ENCODE measurements at places on chromosomes 6 and 20.

- no peak for DNase-seq
Measured at GRCh38 chr20:4086771-4087687, 71.7 kb upstream of the RNF24 start.

GRCh38 chr6:44268095-44268628 lies 2.1 kb upstream of the TMEM151B start:
- DNase-seq, result peak; percentile 52

DNA sequence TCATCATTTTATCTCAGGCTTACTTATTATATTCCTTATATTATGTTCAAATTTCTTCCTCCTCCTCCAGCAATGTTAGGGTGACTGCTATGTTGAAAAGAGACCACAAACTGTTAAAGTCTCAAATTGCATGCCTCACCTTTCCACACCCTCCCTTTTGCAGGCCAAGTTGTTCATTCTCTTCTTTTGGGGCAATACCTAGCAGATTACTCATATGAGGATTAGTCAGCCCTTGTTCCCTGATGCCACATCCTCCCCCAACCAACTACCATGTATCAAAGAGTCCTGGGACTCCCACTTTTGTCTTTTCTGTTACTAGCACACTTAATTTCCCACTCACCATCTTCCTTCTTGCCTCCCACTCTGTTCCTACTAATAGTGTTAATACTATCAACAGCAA lies 434.7 kb downstream of the BCKDHB start:
- DNase-seq, result peak; percentile 83

GRCh38 chr6:154909821-154910220 lies 85.3 kb upstream of the TIAM2 start:
- no peak for DNase-seq

DNA sequence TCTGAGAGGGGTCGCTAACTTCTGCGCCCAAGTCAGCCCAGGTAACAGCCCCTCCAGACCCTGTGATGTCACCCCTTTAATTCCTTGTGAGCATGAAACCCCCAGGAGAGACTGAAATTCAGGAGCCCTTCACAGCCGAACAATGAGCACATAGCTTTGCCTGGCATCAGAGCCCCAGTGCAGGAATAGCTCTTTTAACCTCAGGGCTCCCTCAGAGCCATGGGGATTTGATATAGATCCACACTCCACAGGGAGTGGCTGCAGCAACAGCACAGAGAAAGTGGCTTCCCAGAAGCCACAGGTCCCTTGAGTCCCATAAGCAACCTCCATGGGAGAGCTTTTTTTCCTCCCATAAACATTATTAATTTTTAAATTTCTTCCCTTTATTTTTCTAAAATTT lies 150.0 kb upstream of the MARCKS start:
- DNase-seq, result no peak
